ENCODE measurements at places on chromosomes 16 and 17. TPM values are rescaled to one million over a fixed set of nuclear protein-coding genes. Genes with fewer than 3 reads are reported as not detected.
A peak's percentile ranks its signal among the peaks of the same experiment; 100 is the strongest.

DNA sequence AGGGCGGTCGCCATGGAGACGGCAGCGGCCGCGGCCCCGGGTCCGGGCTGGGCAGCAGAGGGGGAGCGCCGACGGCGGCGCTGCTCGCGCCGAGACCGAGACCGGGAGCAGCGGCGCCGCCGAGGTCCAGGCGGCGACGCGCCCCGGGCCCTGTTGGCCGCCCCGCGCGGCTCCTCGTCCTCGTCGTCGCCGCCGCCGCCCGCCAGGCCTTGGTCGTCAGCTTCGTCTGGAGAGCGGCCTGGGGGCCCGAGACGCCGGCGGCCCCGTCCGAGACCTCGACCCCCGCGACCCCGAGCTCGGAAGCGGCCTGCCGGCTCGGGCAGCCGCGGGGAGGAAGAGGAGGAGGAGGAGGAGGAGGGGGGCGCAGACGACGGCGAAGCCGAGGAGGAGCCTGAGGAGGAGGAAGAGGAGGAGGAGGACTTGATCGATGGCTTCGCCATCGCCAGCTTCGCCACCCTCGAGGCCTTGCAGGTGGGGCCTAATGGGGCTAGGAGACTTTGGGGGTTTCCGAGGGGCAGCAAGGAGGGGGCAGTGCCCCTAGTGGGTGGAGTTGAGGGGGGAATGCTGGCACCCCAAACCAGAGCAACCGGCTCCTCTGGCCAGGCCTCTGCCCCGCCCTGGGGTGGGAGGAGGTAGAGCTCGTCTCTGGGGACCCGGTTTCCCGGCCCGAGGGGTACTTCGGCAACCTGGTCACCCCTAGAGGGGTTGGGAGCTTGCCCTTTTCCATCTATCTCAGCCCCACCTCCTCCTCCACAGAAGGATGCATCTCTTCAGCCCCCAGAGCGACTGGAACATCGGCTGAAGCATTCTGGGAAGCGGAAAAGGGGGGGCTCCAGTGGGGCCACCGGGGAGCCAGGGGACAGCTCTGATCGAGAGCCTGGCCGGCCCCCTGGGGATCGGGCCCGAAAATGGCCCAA lies 1.5 kb downstream of the FBRS start:
- peak; percentile 49 for DNase-seq

- no peak for DNase-seq
These were observed 37.4 kb upstream of the COQ7 start for GRCh38 chr16:19029980-19030379.

DNA sequence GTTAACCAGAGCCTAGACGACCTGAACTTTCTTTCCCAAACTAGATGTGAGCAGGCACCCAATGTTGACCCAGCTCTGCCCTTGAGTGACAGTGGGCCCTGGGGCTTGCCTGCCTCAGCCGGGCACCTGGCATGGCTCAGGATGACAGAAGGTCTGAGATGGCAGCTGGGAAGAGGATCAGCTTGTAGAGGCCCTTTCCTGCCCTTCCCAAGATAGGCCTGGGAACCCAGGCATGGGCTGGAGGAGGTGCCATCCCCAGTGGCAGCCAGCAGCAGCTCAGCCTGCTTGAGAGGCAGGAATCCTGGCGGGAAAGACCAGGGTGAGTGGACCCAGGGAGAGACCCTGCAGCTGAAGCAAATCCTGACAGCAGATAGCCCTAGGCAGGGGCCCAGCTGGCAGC lies 59.1 kb downstream of the PIPOX start:
- DNase-seq: no peak

GRCh38 chr16:4868026-4868425 lies 20.7 kb downstream of the UBN1 start:
- no peak for DNase-seq

DNA sequence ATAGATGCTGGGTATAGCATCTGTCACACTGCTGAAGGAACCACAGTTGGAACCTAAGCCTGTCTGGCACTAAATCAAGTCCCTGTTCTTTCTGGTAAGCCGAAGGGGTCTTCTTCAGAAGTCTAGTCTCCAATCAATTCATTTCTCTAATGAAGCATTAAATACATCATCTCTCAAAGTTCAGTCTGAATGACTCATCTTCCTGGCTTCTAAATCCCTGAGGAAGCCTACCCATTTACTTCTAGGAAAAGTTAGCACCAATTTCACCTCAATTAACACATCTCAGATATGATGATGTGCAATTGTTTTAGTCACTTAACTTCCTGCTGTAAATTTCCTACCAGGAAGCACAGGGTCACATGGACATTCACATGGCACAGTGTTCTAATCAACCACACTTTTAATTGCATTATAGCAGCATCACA lies 49.9 kb downstream of the TEX14 start:
- DNase-seq: no peak

- no peak for DNase-seq
These were observed 762.0 kb downstream of the KCNJ18 start for GRCh38 chr17:22454070-22454999.

DNA sequence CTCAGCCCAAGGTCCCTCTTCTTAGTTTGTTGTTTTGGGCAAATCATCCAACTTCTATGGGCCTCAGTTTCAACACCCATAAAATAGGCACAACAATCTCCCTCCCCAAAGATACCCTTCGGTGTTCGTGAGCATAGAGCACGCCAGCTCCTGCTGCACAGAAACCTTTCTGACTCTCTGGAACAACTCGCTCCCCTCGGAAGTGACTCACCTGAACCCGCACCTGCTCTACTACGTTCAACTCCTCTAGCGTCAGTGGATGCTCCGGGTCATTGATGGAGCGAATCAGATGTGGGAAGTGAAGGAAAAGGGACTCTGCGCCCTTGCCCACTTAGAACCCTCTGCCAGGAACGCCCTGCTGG lies 445 bp downstream of the CIAO2B start:
- no peak for DNase-seq

The SLC52A1 gene
- total RNA-seq: 1.6 TPM

The PGAP3 gene
- total RNA-seq: 44.6 TPM

The JPT1 gene
- 132 TPM for total RNA-seq

DNA sequence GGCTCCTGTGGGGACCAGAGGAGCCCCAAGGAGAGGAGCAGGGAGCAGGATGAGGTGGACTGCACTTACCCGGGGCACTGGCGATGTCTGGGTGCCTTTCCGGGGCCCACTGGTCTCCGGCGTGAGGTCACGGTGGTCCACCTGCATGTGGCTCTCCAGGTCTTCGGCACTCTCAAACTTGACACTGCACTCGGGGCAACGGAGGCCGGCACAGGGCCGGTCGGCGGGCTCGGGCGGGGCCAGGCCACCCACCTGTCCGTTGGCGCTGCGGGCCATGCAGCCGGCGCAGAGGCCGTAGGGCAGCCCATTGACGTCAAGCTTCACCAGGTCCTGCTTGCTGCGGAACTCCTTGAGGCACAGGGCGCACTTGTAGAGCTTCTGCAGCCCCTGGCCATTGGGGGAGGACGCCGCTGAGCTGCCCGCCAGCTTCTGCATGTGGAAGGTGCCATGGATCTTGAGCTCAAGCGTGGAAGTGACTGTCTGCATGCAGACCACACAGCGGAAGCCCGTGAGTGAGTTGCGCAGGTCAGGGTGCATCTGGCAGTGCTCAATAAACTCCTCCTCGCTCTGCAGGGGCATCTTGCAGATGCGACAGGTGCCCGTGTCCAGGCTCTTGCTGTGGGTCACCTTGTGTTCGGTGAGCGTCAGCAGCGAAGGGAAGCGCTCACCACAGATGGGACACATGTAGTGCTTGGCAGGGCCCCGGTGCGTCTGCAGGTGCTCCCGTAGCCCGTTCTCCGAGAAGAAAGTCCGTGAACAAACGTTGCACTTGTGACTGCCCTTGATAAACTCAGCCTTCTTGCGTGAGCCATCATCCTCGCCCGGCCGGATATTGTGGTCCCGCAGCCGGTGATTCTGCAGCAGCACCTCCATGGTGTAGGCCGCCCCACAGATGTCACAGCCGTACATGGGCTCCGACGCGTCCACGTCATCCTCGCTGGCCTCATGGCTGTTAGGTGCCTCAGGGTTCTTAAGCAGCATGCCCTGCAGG lies 220.0 kb downstream of the ZNF423 start:
- DNase-seq: no peak

- no peak for DNase-seq
These were observed 106.2 kb downstream of the KCNJ12 start for GRCh38 chr17:21482189-21482865.

The CACNG1 gene
- total RNA-seq: not detected

- DNase-seq: no peak
These were observed 22.4 kb downstream of the ATAD5 start for GRCh38 chr17:30854146-30854545.

DNA sequence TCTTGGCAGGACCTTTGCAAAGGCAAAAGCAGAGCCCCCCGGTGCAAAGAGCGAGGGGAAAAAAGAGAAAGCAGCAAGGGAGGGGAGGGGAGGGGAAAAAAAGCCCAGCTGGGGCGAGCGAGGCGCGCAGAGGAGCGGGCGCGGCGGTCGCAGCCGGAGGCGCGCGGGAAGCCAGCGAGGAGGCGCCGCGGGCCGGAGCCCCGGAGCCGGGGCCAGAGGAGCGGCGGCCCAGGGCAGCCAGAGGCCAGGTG lies 129 bp downstream of the IRX5 start:
- no peak for DNase-seq

The ATP2A3 gene
- total RNA-seq: 16.3 TPM

DNA sequence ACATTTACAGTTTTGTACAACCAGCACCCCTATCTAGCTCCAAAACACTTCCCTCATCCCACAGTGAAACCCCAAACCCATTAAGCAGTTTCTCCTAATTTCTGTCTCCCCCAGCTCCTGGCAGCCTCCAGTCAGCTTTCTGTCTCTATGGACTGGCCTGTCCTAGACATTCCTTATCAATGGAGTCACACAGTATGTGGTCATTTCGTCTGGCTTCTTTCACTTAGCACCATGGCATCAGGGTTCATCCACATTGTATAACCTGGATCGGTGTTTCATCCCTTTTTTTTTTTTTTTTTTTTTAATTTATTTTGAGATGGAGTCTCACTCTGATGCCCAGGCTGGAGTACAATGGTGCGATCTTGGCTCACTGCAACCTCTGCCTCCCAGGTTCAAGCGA lies 68.5 kb downstream of the ZDHHC7 start:
- DNase-seq: no peak

The PRAC1 gene
- total RNA-seq: 243 TPM

The ABCA5 gene
- 31.3 TPM for total RNA-seq

DNA sequence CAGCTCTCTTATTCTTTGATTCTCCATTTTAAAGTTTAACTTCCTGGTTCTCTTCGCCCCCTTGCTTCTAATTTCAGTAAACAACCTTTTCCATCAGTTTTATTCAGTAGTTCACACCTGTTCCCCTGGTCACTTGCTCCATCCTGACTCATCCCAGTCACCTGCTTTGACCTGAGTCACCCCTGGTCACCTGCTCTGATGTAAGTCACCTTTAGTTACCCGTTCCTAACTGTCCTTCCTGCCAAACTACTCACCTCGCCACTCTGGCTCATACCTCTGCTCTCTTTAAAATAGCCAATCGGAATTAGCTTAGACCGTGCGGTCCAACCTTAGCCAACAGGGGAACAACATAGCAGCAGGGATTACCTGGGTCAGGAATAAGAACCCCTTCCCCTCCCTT lies 4.7 kb upstream of the NLRC5 start:
- DNase-seq: no peak

The PARN gene
- total RNA-seq: 51.2 TPM

The GP1BA gene
- not detected for total RNA-seq

GRCh38 chr16:72769876-72770275 lies 278.1 kb downstream of the ZFHX3 start:
- no peak for DNase-seq

DNA sequence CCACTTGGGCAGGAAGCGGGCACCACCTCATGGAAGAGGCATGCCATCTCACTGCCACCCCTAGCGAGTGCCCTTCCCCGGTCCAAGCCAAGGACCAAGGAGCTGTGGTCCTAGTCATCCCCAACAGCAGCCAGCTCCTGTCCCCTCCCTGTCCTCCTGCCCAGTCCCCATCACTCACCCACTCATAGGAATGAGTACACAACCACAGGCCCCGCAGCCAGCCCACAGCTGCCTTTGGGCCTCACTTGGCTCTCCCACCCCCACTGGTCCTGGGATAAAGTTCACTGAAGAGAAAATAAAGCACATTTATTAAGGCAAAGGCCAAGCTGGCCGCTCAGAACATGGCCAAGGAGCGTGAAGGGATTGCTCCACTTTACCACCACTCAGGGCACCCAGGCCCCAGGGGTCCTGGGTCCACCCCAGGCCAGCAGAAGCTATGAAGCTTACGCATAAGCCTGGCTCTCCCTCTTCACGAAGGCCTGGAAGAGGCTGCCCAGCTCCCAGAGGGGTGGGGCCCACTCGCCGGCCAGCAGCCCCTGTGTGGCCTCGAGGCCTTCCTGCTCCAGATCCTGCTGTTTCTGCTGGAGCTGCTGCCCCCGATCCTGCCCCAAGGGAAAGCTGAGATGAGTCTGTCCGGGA lies 3.6 kb downstream of the SCRN2 start:
- no peak for DNase-seq

The HID1 gene
- total RNA-seq: 87.1 TPM

DNA sequence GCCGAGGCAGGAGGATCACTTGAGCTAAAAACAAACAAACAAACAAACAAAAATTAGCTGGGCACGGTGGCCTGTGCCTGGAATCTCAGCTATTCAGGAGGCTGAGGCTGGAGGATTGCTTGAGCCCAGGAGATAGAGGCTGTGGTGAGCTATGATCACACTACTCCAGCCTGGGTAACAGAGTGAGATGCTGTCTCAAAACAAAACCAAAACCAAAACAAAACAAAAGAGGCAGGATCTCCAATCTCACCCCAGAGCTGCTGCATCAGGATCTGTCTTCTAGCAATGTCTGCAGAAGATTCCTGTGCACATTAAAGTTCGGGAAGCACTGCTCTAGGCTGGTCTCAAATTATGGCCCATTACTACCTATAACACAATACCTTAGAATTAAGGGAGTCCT lies 43.1 kb downstream of the MAP2K6 start:
- DNase-seq: no peak

GRCh38 chr17:14746822-14747602 lies 446.1 kb downstream of the HS3ST3B1 start:
- DNase-seq: no peak

- no peak for DNase-seq
These were observed 11.9 kb upstream of the FAAP100 start for GRCh38 chr17:81563861-81564586.

All from prostate gland (tissue), 2 donors.